ENCODE measurements at places on chromosomes 2 and 18. TPM values are rescaled to one million over a fixed set of nuclear protein-coding genes. Genes with fewer than 3 reads are reported as not detected.

DNA sequence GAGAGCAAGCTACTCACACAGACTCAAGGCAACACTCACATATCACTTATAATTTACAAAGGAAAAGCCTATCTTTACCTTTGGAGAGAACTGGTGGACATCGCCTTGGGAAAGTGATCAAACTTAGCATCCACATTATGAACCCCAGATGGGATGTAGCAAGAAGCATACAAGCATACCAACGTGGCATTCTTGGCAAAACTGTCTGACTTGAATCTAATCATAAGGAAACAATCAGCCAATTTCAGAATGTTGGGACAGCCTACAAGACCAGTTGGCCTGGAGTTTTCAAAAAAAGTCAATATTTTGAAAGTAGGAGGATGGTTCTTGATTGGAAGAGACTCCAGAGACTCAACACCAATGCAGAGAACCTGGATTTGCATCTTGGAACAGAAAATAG is 79.1 kb upstream of the PMAIP1 start:
- DNase-seq = no peak
- H3K4me3 ChIP-seq = no peak overlapping the region
- H3K27me3 ChIP-seq = no peaks in the 10 kb centered on the region
- peaks cover 22% of the 10 kb centered on the region for H3K4me1 ChIP-seq
- H3K36me3 ChIP-seq = no peaks in the 10 kb centered on the region

MAP4K4 gene
- total RNA-seq = 231 TPM

DNA sequence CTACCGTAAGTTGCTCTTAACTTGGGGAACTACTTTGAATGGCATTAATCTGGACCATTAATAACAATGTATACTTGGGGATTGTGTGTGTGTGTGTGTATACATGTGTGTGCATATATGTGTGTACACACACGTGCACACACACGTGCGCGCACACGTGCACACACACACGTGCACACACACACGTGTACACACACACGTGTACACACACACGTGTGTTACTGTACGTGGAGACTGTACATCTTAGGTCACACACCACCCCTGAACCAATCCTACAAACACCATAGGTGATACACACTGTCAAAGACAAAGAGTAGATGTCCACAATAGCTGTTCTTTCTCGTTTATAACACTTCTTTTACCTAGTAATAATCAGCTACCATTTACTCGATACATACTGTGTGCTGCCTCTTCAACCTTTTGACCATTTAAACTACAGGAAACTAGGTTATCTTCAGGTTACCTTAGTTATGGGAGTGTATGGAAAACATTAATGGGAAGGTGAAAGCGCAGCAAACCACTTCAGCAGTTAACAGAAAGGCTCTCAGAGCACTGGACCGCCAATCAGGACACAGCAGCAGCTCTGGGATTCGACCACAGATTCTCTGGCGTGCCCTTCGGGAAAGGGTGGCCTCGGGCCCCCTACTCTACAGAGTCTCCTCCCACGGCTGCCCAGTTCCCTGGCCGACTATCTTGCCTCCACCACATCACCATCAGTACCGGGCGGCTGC is 894 bp upstream of the GCC2 start:
- peaks cover 15% of the 10 kb centered on the region for H3K36me3 ChIP-seq
- peak overlapping the region; percentile 85 for H3K4me3 ChIP-seq
- DNase-seq = no peak
- peak overlapping the region; percentile 90 for H3K27ac ChIP-seq

DNA sequence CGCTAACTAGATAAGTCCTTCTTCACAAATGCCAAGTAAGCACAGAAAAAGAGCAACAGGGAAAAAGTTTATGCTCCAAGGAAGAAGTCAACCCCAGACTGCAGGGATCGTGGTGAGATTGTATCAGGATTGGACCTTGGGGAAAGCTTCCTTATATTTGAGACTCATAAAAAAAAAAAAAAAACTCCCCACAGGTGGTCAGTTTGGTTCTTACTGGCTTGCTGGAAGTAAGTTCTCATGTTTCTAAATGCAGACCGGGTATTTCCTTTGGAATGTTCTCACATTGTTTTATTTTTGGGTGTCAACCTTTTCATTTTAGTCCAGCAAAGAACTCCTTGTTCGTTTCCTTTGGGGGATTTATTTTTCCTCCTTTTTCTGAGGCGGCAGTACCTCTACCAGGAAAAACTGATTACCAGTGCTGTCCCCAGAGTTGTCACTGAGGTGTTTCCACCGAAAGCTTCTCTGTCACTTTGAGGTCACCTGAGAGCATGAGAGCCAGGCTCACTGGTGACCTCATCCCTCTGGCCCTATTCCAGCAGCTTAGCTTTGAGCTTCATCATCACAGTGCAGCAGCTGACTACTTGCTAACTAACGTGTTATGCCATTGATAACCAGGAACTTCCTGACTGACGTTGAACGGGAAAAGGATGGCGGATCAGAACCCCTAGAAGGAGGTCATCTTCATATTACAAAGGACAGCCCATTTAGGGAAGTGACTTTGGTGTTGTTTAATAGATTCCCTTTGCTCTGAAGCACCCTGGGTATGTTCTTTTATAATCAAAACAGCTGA is 16.8 kb upstream of the ATP8B1 start:
- no peaks in the 10 kb centered on the region for H3K27me3 ChIP-seq
- H3K4me3 ChIP-seq = no peak overlapping the region
- no peaks in the 10 kb centered on the region for H3K36me3 ChIP-seq
- H3K27ac ChIP-seq = peak overlapping the region; percentile 81

SCYGR4 gene
- total RNA-seq = not detected
